SJCRH30 (cell line): ENCODE measurements at places on chromosomes 3 and 15. TPM values are rescaled to one million over a fixed set of nuclear protein-coding genes. Genes with fewer than 3 reads are reported as not detected.

OCA2 gene
- total RNA-seq = not detected in 2 replicates

UROC1 gene
- total RNA-seq = not detected in 2 replicates

SUSD5 gene
- 14.8 and 15.6 TPM in 2 replicates for total RNA-seq

UPK1B gene
- total RNA-seq = not detected in 2 replicates

BOC gene
- total RNA-seq = 13.4 and 15.3 TPM in 2 replicates

GRCh38 chr15:101498717-101499480 lies 9.4 kb upstream of the PCSK6 start:
- H3K4me3 ChIP-seq = no peak overlapping the region
- H3K4me1 ChIP-seq = peaks cover 14% of the 10 kb centered on the region
- peaks cover 3% of the 10 kb centered on the region; the same call in 1 of the 2 replicates for H3K27me3 ChIP-seq
- H3K36me3 ChIP-seq = no peaks in the 10 kb centered on the region

DNA sequence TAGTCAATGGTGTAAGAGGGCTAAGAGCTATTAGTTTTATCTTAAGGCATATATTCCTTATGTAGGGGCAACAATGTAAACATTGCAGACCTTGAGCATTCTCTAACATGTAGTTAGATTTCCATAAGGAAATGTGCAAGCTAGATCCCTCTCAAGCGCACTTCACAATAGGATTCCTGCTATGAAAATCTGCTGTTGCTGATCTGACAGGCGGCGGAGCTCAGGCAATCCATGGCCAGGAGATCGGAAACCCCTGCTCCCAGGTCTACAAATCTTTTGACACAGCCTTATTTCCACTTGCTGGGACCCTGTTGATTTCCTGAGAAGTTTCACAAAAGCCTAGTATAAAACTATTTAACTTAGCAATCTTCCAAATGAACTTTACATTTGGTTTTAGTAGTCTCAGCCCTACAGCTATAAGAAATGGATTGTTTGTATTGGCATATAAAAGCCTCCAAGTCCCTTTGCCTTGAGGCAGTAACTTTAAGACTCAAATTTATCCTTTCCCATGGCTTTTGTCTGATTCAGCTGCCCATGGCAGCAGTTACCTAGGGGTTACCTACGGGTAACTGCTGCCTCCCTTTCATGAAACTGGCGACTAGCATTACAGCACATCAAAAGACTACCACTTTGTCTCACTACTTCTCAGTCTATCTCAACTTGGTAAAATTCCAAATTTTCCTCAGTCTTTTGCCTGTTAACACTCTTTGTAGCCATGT lies 22.7 kb downstream of the TRA2B start:
- peaks cover 71% of the 10 kb centered on the region for H3K36me3 ChIP-seq
- no peak for DNase-seq
- no peak overlapping the region for H3K4me3 ChIP-seq
- no peaks in the 10 kb centered on the region for H3K4me1 ChIP-seq
- H3K27ac ChIP-seq = no peak overlapping the region
- no peaks in the 10 kb centered on the region for H3K27me3 ChIP-seq

DNA sequence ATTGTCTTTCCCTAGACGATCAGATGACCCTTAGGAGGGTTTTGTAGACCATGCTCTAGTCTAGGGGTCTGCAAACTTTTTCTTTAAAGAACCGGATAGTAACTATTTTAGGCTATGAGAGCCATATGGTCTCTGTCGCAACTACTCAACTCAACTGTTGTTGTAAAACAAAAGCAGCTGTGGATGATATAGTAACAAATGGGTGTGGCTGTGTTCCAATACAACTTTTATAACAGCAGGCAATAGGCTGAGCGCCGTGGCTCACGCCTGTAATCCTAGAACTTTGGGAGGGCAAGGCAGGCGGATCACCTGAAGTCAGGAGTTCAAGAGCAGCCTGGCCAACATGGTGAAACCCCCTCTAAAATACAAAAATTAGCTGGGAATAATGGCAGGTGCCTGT lies 6.1 kb upstream of the CMTM6 start:
- H3K27me3 ChIP-seq = no peaks in the 10 kb centered on the region
- no peak overlapping the region for H3K27ac ChIP-seq
- no peaks in the 10 kb centered on the region for H3K36me3 ChIP-seq

NEK10 gene
- total RNA-seq = 1.1 and 1.7 TPM in 2 replicates

DNA sequence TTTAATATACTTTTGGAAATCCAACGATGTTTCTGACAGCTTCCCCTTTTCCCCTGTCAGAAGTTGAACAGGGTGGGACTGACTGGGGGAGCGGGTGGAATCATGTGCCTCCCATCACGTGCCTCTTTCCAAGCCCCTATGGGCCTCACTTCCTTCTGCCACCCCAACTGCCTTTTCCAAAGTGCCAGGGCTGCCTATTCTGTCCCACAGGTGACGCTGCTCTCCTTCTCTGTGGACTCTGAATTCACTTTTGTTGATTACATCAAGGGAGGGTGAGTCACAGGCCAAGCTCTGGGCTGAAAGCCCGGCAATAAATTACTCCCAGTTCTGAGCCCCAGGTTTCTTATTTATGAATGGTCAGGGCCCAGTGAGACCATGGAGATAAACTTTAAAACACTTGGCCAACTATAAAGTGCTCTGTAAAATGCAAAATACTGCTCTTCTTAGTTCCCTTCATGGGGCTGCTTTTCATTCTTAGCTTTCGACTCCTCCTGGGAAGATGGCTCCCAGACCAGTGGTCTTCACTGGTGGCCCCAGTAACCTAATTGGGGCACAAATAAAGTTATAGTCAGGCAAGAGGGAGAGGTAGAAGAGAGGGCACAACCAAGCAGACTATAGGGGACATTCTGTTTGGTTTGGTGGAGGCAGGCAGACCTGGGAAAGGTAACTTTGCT lies 12.3 kb downstream of the CPNE9 start:
- H3K4me3 ChIP-seq = no peak overlapping the region
- no peaks in the 10 kb centered on the region for H3K36me3 ChIP-seq
- H3K4me1 ChIP-seq = no peaks in the 10 kb centered on the region

GRCh38 chr15:45544266-45545023 lies 21.9 kb upstream of the SLC30A4 start:
- H3K4me1 ChIP-seq = no peaks in the 10 kb centered on the region
- no peak overlapping the region for H3K4me3 ChIP-seq
- H3K27me3 ChIP-seq = no peaks in the 10 kb centered on the region; the same call in 1 of the 2 replicates
- H3K36me3 ChIP-seq = no peaks in the 10 kb centered on the region
- DNase-seq = no peak

GRCh38 chr3:109211941-109212340 lies 75.4 kb downstream of the C3orf85 start:
- H3K27ac ChIP-seq = no peak overlapping the region
- H3K4me3 ChIP-seq = no peak overlapping the region
- H3K27me3 ChIP-seq = no peaks in the 10 kb centered on the region
- no peaks in the 10 kb centered on the region for H3K4me1 ChIP-seq
- no peak for DNase-seq

DNA sequence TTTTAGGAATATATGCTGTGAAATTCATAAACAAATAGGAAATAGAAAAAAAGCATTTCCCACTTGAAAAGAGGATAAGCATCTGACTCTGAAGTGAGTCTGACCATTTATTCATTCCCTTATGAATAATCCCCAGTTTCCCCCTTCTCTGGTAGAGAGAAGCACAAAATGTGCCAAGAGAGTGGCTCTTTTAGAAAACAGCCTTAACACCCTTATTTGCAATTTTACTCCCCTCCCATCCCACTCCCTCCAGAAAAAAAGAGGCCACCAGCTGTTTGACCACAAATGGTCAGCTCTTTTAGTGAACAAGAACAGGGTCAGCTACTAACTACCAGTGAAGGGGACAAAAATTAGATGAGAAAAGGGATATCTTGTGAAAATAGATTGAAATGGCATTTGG lies 184.5 kb upstream of the ADAMTS9 start:
- H3K36me3 ChIP-seq = no peaks in the 10 kb centered on the region
- peak; percentile 14 for DNase-seq
- peaks cover 20% of the 10 kb centered on the region for H3K4me1 ChIP-seq
- H3K27me3 ChIP-seq = no peaks in the 10 kb centered on the region
- H3K27ac ChIP-seq = peak overlapping the region; percentile 60
- H3K4me3 ChIP-seq = no peak overlapping the region

- H3K27ac ChIP-seq = no peak overlapping the region
- no peak for DNase-seq
- H3K4me1 ChIP-seq = no peaks in the 10 kb centered on the region
These were observed 72.6 kb downstream of the SAMMSON start for GRCh38 chr3:70072180-70072579.

DNA sequence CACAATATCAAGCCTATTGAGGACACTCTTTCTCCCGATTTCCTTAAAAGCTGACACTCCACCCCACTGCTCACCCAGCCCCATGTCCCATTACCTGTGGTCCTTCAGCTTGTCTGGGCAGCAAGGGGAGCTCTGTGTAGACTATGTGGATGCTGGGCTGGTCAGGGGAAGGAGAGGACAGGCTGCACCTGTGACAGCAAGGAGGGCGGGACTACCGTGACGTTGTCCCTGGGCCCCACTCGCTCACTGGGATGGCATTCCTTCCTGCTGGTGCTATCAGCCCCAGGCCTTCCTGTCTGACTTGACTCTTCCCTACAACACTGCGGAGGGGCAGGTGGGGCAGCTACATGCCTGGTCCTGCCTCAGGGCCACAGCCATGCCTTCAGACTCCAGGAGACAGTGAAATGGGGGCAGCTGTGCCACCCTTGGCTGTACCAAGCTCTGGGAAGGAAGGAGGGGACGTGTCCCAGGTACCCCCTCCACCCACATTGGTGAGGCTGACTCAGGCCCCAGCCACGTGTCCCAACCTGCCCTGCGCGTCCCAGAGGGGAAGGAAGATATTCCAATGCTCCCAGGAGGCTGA lies at the start of gene TMEM40:
Gene TMEM40, minus strand, starts transcription at position 163 of the 583 bp plus-strand sequence. CDS start 9,427 bp downstream, outside the sequence.
- peak; percentile 39 for DNase-seq
- no peaks in the 10 kb centered on the region for H3K27me3 ChIP-seq
- H3K4me3 ChIP-seq = no peak within 1 kb of the TSS
- H3K4me1 ChIP-seq = peaks cover 29% of the 10 kb centered on the region
- no peaks in the 10 kb centered on the region for H3K36me3 ChIP-seq

GRCh38 chr15:74628949-74629348 lies 13.3 kb downstream of the CLK3 start:
- H3K4me1 ChIP-seq = no peaks in the 10 kb centered on the region
- DNase-seq = no peak
- no peaks in the 10 kb centered on the region for H3K27me3 ChIP-seq
- H3K36me3 ChIP-seq = peaks cover 68% of the 10 kb centered on the region

WDR49 gene
- total RNA-seq = not detected in 2 replicates

CDC25A gene
- 83.1 and 92.0 TPM in 2 replicates for total RNA-seq

GRCh38 chr3:39590806-39591205 lies 123.3 kb downstream of the MOBP start:
- H3K4me1 ChIP-seq = no peaks in the 10 kb centered on the region
- H3K36me3 ChIP-seq = no peaks in the 10 kb centered on the region
- H3K27me3 ChIP-seq = no peaks in the 10 kb centered on the region
- no peak for DNase-seq
- no peak overlapping the region for H3K27ac ChIP-seq
- no peak overlapping the region for H3K4me3 ChIP-seq

DNA sequence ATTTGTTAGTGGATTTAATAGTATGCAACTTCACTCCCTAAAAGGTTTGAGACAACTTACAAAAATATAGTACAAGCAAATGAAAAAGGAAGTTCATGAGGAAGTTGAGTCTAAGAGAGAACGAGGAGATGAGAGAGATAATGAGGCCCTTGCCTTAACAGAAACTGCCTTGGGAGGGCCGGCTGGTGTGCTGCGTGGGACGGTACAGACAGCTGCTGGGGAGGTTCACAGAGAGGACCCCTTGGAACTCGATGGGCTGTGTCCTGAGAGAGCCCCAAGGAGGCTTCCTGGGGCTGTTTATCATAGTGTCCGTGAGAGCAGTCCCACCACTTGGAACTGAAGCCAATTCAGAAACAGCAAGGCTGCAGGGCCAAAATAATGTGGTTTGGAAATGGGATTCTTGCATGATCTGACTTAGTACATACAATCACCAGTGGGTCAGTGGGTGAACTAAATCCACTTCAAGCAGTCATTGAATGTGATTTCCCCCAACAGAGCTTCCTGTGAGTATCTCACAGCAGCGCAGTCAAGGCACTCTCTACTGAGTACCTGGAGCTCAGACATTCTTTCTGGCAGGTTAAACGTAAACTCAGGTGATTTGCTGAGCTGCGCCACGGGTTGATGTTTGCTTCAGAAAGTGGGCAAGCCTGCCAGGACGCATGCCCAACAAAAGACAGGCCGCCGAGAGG lies 90.8 kb downstream of the CRTC3 start:
- DNase-seq = no peak
- H3K4me1 ChIP-seq = no peaks in the 10 kb centered on the region
- H3K4me3 ChIP-seq = no peak overlapping the region
- no peaks in the 10 kb centered on the region for H3K27me3 ChIP-seq
- H3K27ac ChIP-seq = no peak overlapping the region
